Heart left ventricle (tissue), 16 donors: ENCODE measurements at places on chromosomes 12 and 14. TPM values are rescaled to one million over a fixed set of nuclear protein-coding genes. Genes with fewer than 3 reads are reported as not detected.

The SLC2A3 gene
- polyA plus RNA-seq: 4.6 TPM

The CD163 gene
- 72.0 TPM for polyA plus RNA-seq

The CD27 gene
- polyA plus RNA-seq: not detected

The KRT82 gene
- not detected for polyA plus RNA-seq

The KLRC1 gene
- polyA plus RNA-seq: 0.61 TPM

The TMTC3 gene
- polyA plus RNA-seq: 5.7 TPM

The ERP27 gene
- polyA plus RNA-seq: 0.12 TPM

The LTA4H gene
- 31.3 TPM for polyA plus RNA-seq

The DTX1 gene
- 1.2 TPM for polyA plus RNA-seq

The MLH3 gene
- polyA plus RNA-seq: 12.0 TPM

The CCDC175 gene
- not detected for polyA plus RNA-seq

The DIO2 gene
- 1.5 TPM for polyA plus RNA-seq

The DPF3 gene
- 21.2 TPM for polyA plus RNA-seq

The MYF6 gene
- not detected for polyA plus RNA-seq

The GRIP1 gene
- 0.54 TPM for polyA plus RNA-seq

The SMOC1 gene
- polyA plus RNA-seq: 1.6 TPM

The ASCL1 gene
- polyA plus RNA-seq: not detected

The TMEM121 gene
- 1.5 TPM for polyA plus RNA-seq

The KCNH3 gene
- 0.14 TPM for polyA plus RNA-seq

The CMKLR1 gene
- 2.0 TPM for polyA plus RNA-seq

The TROAP gene
- not detected for polyA plus RNA-seq

The AICDA gene
- polyA plus RNA-seq: not detected

The EPYC gene
- not detected for polyA plus RNA-seq

The DGLUCY gene
- polyA plus RNA-seq: 53.7 TPM

The SOCS2 gene
- polyA plus RNA-seq: 11.2 TPM

The AHNAK2 gene
- 2.5 TPM for polyA plus RNA-seq

The MMP19 gene
- 4.7 TPM for polyA plus RNA-seq

The FZD10 gene
- polyA plus RNA-seq: 0.06 TPM

The MGAT4C gene
- polyA plus RNA-seq: 0.57 TPM

The TRPV4 gene
- 0.19 TPM for polyA plus RNA-seq

The ZBTB42 gene
- polyA plus RNA-seq: 12.3 TPM

The ST8SIA1 gene
- polyA plus RNA-seq: 1.2 TPM

The CFAP54 gene
- 0.14 TPM for polyA plus RNA-seq

The TMEM132C gene
- polyA plus RNA-seq: 1.5 TPM

The ACOT6 gene
- not detected for polyA plus RNA-seq

The AQP6 gene
- 0.04 TPM for polyA plus RNA-seq

The LRRC43 gene
- 0.15 TPM for polyA plus RNA-seq
